ENCODE measurements at places on chromosomes 3 and 15.

GRCh38 chr15:60704717-60705116, 225.8 kb upstream of the ICE2 start:
- DNase-seq, result no peak

GRCh38 chr3:53224536-53224935, 31.3 kb downstream of the TKT start:
- no peak for DNase-seq

DNA sequence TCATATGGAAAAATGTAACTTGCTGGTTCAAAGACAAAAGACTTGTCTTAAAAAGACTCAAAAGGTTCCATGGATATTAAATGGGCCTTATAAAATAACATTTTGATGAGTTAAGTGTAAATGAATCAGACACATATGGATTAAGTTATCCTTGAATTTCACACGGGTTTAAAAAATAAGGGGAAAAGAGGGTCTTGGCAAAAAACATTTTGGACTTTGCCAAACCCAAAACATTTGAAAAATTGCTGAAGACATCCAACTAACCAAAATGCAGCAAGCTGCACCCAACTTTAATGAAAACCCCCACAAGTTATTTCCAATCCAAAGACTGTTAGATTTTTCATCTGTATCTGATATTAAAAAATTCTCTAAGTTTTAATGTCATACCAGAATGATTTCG, 200.7 kb downstream of the MEIS2 start:
- no peak for DNase-seq

- no peak for DNase-seq
Measured at GRCh38 chr3:48459773-48460516, 13.4 kb downstream of the ATRIP start.

- no peak for DNase-seq
Measured at GRCh38 chr3:192026661-192027060, 565.7 kb downstream of the PYDC2 start.

GRCh38 chr3:8607234-8608040, 37.2 kb downstream of the SSUH2 start:
- peak; percentile 76 for DNase-seq

DNA sequence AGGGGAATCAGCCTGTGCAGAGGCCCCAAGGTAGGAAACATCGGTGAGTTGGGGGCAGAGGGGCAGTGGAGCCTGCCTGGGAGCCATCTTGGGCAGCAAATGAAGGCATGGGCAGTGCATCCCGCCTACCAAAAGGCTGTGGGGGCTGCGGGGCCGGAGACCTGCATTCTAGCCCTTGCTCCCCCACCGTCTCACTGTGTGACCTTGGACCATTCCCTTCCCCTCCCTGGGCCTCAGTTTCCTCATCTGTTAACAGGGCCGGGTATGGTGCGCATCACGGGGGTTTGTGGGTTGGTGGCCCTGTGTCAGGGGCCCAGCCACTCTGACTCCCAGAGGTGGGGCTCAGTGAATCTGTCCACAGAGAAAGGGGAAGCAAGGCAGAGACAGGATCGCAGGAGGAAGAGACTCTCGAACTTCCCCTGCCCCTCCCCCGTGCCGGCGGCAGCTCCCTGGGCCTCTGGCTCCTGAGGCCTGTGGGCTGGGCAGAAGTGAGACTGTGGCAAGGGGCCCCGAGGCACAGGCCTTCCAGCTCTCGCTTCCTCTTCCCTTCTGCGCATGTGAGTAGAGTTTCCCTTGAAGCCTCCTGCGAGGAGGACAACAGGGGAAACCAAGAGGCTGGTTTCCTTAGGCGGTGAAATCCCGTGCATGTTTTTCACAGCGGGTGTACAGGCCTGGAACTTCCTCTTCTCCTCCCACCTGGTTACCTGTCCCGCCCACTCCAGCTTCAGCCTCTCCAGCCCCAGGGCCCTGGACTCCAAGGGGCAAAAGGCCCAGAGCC, 42.9 kb downstream of the IDH2 start:
- peak; percentile 87 for DNase-seq

GRCh38 chr15:37289109-37289765, 188.9 kb upstream of the MEIS2 start:
- no peak for DNase-seq

Measured in femur (tissue), 1 donor.